Stimulated activated CD8-positive, alpha-beta memory T cell treated with anti-CD3 and anti-CD28 coated beads, Interleukin-4, amount 100 ng/mL, for 1 hour (primary cell): ENCODE measurements at places on chromosomes 11 and 22.

DNA sequence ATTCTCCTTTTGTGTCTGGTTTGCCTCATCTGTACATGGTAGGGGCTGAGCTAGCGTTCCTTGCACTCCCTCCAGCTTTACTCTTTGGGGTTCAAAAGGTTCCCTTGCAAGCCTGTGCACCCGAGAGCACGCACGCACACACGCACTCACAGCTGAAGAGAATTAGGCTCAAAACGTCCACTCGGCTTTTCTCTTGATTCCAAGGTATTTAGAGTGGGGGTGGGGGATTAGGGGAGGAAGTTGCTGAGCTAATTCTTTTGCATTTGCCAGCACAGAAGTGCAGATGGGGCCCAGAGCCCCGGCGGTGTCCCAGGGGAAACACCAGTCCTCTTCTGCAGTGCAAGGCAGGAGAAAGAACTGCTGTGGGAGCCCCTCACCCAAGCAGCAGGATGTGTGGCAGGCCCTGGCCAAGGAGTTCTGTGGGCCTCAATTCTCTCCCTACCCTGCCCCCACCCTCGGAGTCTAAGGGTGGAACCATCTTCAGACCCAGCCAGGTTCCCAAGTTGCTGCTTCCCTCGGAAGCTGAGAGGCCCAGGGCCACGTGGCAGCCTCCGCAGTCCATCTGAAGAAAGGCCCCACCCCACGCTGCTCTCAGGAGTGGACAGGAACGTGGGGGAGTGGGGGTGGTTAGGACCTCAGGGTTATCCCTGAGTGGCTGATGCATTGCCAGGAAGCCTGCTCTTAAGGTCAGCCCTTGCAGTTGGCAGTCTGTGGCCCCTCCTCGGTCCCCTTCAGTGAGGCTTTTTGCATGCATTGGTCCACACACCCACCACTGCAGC, 3.8 kb upstream of the KCNQ1OT1 start:
- no peak for DNase-seq

- DNase-seq = no peak
These were observed 19.9 kb downstream of the TEAD1 start for GRCh38 chr11:12694183-12694531.

DNA sequence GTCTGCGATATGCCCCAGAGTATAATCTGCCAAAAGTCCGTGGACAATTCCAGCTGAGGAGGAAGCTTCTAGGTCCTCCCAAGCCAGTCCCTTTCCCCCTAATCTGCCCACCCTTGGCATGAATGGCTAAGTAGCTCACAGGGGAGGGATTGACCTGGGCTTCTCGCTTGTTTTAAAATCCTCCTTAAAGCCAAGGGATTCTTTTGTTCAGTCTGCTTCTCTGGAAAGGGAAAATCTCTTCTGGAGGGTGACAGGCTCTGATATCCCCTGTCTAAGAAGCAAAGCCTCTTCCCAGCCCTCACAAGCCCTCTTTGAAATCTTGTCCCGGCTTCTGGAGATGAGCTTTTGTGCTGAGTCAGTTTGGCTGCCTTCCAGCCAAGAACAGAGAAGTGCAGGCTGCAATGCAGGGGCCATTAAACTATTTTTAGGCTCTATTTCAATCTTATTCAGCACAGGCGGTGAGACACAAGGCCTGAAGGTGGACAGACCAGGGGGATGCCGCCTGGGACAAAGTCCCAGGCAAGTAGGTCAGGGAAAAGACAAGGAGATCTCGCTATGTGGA, 23.9 kb downstream of the NEFH start:
- no peak for DNase-seq

DNA sequence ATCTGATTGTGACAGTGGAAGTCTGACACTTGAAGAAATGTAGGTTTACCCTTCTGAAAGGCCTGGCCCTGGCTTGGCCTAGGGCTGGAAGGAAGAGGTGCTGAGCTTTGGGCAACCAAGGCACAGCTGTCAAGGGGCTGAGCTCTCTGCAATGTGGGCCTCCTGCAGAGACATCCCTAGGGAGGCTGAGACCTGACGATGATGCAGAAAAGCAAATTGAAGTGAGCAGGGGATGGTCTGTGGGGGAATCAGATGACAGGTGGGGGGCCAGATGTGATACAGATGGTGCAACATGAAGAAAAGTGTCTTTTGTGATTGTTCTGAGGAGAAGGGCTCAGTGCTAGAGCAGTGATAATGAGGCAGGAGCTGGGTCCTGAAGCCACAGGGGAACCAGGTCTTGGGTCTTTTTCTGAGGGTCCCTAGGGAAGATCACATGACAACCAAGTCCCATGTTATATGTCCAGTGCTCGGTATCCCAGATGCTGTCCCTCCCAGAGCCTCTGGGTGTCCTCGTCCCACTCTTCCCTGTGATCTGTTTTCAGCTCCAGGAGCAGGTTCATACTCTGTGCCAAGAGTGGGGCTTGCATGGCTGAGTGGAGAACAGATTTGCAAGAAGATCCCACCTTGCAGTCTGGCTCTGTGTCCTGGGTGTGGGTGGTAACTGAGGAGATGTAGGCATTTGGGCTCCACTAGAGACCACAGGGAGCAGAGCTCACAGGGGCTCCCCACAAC, 79.9 kb upstream of the VPREB1 start:
- no peak for DNase-seq

DNA sequence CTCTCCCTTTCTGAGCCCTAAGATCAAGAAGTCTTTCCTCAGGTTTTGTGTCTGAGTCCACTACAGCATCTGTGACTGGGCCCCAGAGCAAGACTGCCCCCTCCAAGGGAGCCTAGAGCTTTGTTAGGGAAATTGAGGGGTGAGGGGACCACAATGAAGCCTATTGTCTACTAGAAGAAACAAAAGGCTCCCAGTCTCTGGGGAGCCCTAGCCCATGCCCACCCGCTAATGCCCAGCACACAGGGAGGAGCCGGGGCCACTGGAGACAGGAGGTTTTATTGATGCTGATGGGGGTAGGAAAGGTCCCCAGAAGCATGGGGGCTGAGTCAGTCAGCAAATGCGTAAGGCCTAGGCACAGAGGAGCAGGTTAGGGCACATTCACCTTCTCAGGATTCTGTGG, 14.0 kb downstream of the RHOG start:
- DNase-seq = no peak

DNA sequence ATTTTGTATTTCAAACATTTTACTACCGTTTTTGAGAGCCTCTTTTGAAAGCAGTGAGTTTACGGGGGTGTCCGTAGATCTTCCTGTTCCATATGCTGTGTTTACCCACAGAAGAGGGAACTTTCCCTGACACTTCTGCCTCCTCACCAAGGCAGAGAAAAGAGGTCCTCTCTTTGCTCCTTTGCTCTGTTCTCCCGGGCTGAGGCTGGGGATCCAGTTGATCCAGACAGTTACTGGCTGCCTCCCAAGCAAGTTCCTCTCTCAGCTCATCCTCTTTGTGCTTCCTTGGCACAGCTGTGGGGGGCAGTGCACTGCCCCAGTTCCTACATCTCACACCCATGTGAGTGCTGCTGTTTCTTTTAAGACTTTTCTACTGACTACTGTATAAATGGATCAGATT, 813.7 kb downstream of the NTM start:
- no peak for DNase-seq

- no peak for DNase-seq
These were observed 11.2 kb upstream of the CYTH4 start for GRCh38 chr22:37270928-37271650.

DNA sequence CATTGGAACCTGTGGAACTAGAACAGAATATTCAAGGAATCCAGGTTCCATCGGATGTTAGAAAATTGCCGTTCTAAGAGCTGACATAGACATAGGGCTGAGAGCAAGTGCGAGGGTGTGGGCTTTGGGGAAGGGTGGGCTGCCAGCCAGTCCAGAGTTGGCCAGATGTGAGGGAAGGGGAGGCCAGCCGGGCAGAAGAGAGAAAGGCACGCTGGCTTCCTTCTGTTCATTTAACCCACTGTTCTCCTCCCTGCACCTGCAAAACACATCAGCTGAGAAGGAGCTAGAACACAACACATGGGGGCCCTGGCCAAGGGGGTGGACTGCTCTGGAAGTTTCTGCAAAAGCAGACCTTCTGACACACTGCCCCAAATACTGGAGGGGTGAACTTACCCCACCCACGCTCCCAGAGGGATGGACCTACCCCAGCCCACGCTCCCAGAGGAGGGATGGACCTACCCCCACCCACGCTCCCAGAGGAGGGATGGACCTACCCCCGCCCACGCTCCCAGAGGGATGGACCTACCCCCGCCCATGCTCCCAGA, 98.0 kb downstream of the SHANK2 start:
- DNase-seq = no peak
